ENCODE measurements at places on chromosomes 4 and X.

- no peak for DNase-seq
Observed at GRCh38 chrX:13649838-13650237, 3.1 kb upstream of the TCEANC start.

DNA sequence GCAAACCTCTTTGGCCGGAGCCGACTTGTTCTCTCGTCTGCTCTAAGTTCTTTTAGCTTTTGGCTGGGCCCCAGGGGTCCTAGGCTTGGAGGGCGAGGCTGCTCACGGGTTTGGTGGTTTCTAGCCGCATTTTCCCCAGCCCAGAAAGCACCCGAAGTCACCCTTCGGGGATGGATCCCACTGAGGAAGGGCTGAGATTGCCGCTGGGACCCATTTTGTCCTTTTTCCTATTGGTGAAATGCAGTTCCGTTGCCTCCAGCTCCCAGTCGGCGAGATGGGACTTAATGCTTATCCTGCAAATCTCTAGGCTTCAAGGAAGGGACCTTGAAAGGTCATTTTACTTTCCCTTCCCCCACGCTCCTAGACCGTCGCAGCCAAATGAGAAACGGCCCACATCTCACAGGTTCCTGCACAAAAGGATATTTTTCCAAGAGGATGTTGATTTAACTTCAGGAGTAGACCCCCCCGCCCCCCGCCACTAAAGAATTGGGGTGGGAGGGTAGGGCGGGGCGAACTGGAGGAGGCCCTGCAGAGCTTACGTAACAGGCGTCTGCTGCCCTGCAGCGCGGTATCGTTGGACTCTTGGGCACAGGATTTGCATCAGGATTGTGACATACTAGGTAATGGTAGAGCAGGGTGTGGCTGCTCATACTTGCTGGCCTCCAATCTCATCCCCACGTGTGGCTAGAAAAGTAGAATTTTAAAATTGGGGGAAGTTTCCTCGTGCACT, 564 bp downstream of the PGK1 start:
- DNase-seq, result peak; percentile 6

- no peak for DNase-seq
Observed at GRCh38 chr4:25310066-25310802, 2.3 kb upstream of the ZCCHC4 start.

DNA sequence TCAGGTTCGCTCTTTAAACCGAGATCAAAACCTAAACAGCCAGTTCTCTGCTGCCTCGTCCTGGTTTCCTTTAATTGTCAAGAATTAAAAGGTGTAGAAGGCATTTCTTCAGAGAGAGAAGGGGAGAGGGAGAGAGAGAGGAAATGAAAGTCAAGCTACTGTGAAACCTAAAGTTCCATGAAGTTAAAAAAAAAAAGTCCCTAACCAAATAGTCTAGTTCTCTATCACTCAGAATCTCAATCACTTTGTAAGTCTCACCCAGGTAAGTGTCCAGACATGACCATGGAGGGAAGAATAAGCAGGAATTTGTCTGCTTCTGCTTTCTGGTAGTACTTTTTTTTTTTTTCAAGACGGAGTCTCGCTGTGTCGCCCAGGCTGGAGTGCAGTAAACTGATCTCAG, 18.8 kb upstream of the SMIM14 start:
- DNase-seq, result no peak

- no peak for DNase-seq
Observed at GRCh38 chr4:19319607-19320006, 932.1 kb upstream of the SLIT2 start.

All from NCI-H446 (cell line).